ENCODE measurements at places on chromosomes 12 and 14.
A peak's percentile ranks its signal among the peaks of the same experiment; 100 is the strongest.

GRCh38 chr12:87511371-87511770 lies 517.8 kb downstream of the C12orf50 start:
- DNase-seq, result no peak

- no peak for DNase-seq
Measured at GRCh38 chr12:45669792-45670191, 59.7 kb upstream of the ARID2 start.

DNA sequence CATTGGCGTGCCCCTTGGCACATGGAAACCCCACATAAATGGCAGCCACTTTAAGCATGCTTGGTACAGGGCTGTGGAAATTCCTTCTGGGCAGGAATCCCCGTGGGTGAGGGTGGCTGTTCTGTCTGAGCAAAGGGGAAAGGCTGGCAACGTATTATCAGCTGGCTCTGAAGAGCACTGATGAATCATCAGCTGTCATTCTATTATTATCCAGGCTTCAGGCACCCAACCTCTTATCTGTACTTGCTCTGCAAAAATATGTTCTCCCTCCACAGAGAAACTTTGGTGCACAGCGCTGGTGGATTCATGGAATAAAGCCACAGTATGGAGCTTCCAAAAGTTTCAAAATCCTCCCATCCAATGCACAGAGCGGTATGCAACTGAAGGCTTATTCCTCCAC lies 167.1 kb downstream of the TBX5 start:
- peak; percentile 14 for DNase-seq

- DNase-seq, result no peak
Measured at GRCh38 chr14:75539561-75540478, 17.6 kb downstream of the BATF start.

- no peak for DNase-seq
Measured at GRCh38 chr14:26282578-26282977, 315.3 kb downstream of the NOVA1 start.

DNA sequence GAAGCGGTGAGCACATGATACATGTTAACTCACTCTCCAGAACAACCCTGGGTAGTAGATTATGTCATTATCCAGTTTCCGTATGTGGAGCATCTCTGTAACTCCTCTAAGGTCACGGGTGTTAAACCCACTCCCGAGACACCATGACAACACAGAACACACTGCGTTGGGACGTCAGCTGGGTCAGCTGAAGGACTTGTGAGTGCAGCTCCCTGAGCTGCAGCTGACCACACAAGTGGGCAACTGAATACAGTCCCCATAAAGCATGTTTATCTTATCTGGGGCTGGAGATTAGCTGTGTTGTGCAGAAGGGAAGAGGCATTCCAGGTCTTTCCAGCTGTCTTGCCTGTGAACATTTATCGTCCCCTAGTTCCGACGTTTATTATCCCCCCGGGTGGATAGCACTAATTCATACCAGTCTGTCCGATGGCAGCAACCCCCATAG lies 211.5 kb downstream of the CHST11 start:
- no peak for DNase-seq

DNA sequence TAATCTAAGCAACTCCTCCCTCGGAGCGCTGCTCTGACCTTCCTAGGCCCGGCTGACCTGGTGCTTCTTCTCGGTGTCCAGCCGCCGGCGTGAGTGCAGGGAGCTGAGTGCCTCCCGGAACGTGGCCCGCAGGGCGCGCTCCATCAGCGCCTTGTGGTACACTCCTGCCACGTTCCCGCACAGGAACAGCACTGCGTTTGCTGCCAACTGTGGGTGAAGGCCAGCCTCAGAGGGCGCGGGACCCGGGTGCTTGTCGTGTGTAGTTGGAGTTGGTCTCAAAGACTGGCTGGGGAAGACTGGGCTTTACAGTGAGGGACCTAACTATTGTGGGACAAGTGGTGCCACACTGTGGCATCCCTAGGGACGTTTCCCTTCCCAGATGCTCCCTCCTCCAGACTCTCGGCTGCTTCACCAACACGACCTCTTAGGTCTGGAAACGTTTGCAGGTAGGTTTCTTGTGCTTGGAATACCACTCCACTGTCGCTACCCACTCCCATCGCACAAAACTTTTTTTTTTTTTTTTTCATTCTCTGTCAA lies 3.1 kb downstream of the ADCY4 start:
- DNase-seq, result no peak

DNA sequence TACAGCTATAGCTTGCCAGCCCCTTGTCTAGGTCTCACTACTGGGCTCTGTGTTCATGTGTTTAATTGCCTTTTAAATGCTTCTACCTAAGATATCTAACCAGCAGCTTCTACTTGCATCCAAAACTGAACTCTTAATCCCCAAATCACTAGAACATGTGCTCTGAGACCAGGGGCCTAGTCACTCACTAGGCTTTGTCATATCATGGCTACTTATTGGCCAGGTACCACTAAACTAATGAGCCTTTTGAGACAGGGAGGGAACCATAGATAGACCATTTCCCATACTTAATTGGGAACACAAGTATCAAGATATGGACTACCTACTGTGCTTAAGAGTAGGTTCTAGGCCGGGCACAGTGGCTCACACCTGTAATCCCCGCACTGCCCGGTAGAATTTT lies 6.5 kb downstream of the HSP90B1 start:
- no peak for DNase-seq

DNA sequence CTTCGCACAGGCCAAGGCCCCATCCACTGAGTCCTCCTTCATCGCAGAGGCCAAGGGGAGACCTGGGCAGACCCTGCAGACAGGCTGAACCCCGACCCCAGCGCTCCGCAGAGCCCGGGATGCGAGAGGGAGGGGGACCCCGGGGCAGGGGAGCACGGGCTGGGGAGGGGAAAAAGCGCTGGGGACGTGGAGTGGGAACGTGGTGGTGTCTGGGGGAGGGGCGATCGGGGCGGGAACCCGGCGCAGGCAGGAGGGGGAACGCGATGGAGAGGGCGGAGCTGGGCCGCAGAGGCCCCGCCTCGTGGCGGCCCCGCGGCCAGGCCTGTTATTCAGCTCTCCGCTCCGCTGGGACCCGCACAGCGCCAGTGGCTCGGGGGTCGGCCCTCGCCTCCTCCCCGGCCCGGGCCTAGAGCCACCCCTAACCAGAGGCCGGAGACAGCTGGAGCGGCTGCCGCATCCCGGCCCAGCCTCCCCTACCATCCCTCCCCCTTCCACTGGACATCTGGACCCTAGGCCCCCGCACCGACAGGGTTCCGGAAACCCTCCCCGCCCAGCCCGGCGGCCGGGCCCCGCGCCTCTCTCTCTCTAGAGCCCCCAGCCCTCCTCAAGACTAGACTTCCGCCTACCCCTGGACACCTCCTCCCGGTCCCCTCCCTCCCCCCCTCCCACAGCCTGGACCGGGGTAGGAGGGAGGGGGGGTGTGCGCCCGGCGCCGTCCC lies at the start of gene ARHGEF25:
Gene ARHGEF25 (plus strand): TSS at position 328 of the 719 bp plus-strand sequence. CDS start 460 bp downstream, outside the sequence.
- peak; percentile 93 for DNase-seq

GRCh38 chr14:92524602-92525185 lies 11.1 kb downstream of the RIN3 start:
- DNase-seq, result no peak

- peak; percentile 99 for DNase-seq
Measured at GRCh38 chr14:68520637-68521556, 272.0 kb downstream of the ZFP36L1 start.

GRCh38 chr12:130715998-130716968 lies at the start of gene RIMBP2:
RIMBP2 (minus strand) TSS chr12:130716299; CDS start chr12:130479013, 237,286 bp downstream.
- peak; percentile 70 for DNase-seq

GRCh38 chr12:77941401-77941800 lies 110.7 kb downstream of the NAV3 start:
- DNase-seq, result no peak

DNA sequence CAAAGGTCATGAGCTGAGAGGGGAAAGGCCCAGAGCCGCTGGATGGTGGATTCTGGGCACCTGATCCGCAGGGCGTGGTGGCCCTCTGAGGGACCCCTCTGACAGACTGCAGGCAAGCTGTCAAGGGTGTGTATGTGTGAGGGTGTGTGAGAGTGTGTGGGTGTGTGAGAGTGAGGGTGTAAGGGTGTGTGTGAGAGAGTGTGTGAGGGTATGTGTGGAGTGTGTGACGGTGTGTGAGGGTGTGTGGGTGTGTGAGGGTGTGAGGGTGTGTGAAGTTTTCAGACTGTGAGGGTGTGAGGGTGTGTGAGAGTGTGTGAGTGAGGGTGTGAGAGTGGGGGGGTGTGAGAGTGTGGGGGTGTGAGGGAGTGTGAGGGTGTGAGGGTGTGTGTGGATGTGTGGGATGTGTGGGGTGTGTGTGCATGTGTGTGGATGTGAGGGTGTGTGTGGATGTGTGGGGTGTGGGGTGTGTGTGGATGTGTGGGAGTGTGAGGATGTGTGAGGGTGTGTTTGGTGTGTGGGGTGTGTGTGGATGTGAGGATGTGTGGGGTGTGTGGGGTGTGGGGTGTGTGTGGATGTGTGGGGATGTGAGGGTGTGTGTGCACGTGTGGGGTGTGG lies 156.7 kb downstream of the TMEM121 start:
- DNase-seq, result no peak

DNA sequence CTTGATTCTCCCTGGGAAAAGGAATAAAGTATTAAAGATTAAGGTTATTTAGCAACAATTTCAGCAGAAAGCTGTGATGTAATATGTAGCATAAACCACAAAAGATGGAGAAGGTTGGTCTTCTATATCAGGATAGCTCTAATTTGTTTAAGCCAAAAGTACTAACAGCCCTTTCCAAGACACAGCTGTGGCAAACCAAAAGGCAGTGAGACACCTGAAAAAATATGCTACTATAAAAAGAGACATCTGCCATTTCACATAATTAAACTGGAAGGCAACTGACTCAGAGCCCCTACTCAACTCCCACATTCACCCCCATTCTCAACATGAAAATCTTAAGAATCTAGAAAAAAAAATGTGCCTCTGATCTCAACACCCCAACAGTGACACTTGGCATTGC lies 390.2 kb upstream of the PRICKLE1 start:
- no peak for DNase-seq

- DNase-seq, result peak; percentile 60
Measured at GRCh38 chr14:100416921-100417860, 94.1 kb downstream of the SLC25A47 start.

- DNase-seq, result no peak
Measured at GRCh38 chr12:669576-669945, 6.3 kb upstream of the NINJ2 start.

GRCh38 chr12:112617153-112617505 lies 174.4 kb upstream of the RPH3A start:
- no peak for DNase-seq

- DNase-seq, result no peak
Measured at GRCh38 chr12:114302117-114302516, 103.8 kb downstream of the TBX5 start.

DNA sequence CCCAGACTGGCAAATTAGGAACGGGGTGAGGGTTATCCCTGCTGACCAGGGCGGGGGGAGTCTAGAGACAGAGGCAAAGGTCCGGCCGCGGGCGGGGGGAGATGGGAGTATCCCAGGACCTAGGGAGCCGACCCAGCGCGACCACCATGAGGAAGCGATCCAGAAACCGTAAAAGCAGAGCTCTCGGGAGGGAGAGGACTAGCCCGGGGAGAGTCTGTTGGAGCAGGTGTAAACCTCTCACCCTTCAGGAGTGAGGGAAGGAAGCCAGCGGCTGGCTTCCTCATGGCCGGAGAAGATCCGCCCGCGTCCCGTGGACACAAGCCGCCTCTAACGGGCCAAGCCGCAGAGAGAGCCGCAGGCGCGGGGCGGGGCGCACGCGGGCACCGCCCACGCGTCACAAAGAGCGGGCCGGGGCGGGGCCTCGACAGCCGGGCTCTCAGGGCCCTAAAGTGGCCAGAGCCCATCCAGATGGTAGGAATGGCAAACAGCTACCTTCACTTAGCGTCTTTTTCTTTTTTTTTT lies at the start of gene ACRBP:
Gene ACRBP (minus strand): TSS at position 350 of the 522 bp plus-strand sequence. CDS start 66 bp downstream, at position 284.
- DNase-seq, result no peak

DNA sequence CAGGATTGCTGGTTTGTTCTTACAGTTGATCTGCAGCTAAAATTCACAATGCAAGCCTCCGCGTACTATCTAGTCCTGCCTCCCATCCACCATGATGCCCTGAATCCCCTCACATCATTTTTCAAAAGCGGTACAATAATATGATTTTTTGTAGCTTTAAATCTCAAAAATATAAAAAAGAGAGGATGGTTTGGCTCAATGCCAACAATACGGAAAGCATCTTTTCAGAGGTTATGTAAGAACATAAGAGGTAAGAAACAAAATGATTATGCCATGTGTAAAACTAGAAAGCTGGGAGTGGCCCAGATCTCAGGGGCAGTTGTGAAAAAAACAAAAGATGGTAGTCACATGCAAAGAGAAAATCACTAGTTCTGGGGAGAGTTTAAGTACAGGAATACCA lies 24.0 kb upstream of the ZDHHC17 start:
- no peak for DNase-seq

DNA sequence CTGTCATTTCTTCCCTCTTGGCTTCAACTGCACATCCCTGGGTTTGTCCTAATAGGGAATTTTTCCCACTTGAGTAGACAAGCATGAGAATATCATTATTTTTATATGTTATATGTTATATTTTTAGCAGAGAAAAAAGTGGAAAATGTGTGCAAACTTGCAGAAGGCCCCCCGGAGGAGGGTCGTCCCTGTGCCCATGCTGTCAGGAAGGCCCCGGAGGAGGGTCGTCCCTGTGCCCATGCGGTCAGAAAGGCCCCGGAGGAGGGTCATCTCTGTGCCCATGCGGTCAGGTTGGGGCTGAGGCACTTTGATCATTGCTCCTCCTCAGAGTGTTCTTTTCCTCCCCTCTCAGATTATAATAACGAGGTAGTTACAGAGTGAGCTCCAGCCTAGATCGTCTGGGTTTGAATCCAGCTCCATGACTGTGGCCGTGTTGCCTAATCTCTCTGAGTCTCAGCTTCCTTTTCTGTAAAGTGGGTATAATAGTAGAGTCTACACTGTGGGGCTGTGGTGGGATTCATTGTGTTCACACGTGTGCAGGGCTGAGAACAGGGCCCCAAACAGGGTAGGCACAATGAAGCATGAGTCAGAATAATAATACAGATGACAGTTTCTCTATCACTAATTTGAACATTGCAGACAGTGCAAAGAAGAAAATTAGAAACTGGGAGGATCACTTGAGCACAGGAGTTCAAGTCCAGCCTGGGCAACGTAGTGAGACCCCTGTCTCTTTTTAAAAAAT lies 33.4 kb downstream of the ELK3 start:
- DNase-seq, result no peak

DNA sequence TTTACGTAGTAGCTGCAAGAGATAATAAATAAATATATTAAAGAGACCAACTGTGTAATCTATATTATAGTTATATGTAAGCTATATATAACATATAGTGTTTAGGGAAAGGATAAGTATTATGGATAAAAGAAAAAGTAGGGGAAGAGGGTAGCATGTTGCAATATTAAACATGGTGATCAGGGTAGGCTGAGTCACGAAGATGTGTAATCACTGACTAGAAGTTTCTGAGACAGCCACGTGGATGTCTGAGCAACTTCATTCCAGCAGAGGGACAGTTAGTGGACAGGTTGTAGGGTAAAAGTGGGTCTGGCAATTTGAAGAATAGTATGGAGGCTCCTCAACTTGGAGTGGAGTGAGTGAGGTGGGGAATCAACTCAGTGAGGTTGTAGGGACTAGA lies 109.7 kb downstream of the ANO4 start:
- no peak for DNase-seq

DNA sequence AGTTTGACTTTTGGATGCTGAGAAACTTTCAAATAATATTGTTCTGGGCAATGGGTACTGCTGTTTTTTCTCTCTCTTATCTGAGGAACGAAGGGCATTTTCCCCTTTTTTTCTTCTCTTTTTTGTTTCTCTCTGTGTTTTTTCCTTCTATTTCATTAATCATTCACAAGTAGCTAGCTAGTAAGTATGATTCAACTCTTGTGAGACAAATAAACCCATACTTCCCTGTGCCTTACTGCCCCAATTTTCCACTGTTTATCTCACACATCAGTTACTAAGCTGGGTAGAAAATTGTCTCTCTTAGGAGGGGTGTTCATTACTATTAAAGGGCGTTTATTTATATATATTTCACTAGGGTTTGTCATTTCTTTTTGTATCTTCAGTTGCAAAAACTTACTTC lies 437.6 kb downstream of the RERGL start:
- DNase-seq, result no peak

Measured in urothelium cell line (cell line).